A549 treated with CpdA at 1 μM for 4 hours (cell line): ENCODE measurements at places on chromosomes 16 and 17. TPM values are rescaled to one million over a fixed set of nuclear protein-coding genes. Genes with fewer than 3 reads are reported as not detected.

The TP53TG3 gene
- total RNA-seq: 0.49 to 1.1 TPM (median 0.63 TPM) in 4 of 5 replicates, not detected in the other

The SRCIN1 gene
- total RNA-seq: 0.84 to 3.1 TPM (median 2.3 TPM) in 5 replicates

The TPPP3 gene
- total RNA-seq: 8.4 to 13.5 TPM (median 11.8 TPM) in 5 replicates

The TSPOAP1 gene
- not detected in 5 replicates for total RNA-seq

The TAC4 gene
- total RNA-seq: not detected in 5 replicates

The CES5A gene
- total RNA-seq: 0.03 TPM in 1 of 5 replicates, not detected in the others

The CCT6B gene
- total RNA-seq: 0.85 to 1.6 TPM (median 1.2 TPM) in 5 replicates

The HIGD1B gene
- total RNA-seq: not detected in 5 replicates

The SLC6A2 gene
- total RNA-seq: 0.05 TPM in 2 of 5 replicates, not detected in the others

The JUP gene
- total RNA-seq: 84.4 to 128 TPM (median 119 TPM) in 5 replicates

The PRM2 gene
- total RNA-seq: not detected in 5 replicates

The NCBP3 gene
- 28.5 to 34.7 TPM (median 31.2 TPM) in 5 replicates for total RNA-seq

The PFAS gene
- total RNA-seq: 48.7 to 57.2 TPM (median 51.2 TPM) in 5 replicates

The IRX3 gene
- 3.2 to 4.8 TPM (median 4.4 TPM) in 5 replicates for total RNA-seq

The SLC5A11 gene
- 0.45 to 0.72 TPM (median 0.64 TPM) in 5 replicates for total RNA-seq

The HLF gene
- 0.08 to 0.33 TPM (median 0.27 TPM) in 5 replicates for total RNA-seq

The IQCK gene
- total RNA-seq: 7.0 to 11.0 TPM (median 9.3 TPM) in 5 replicates

The CCL2 gene
- total RNA-seq: 57.3 to 87.4 TPM (median 65.1 TPM) in 5 replicates

The BCL6B gene
- not detected in 5 replicates for total RNA-seq

The TOX3 gene
- 0.20 to 0.40 TPM (median 0.23 TPM) in 5 replicates for total RNA-seq

The APOBR gene
- total RNA-seq: 0.03 to 0.07 TPM (median 0.03 TPM) in 3 of 5 replicates, not detected in the others
